Left forelimb (tissue), 1 donor: ENCODE measurements at places on chromosomes 7 and 10.
A peak's percentile ranks its signal among the peaks of the same experiment; 100 is the strongest.

DNA sequence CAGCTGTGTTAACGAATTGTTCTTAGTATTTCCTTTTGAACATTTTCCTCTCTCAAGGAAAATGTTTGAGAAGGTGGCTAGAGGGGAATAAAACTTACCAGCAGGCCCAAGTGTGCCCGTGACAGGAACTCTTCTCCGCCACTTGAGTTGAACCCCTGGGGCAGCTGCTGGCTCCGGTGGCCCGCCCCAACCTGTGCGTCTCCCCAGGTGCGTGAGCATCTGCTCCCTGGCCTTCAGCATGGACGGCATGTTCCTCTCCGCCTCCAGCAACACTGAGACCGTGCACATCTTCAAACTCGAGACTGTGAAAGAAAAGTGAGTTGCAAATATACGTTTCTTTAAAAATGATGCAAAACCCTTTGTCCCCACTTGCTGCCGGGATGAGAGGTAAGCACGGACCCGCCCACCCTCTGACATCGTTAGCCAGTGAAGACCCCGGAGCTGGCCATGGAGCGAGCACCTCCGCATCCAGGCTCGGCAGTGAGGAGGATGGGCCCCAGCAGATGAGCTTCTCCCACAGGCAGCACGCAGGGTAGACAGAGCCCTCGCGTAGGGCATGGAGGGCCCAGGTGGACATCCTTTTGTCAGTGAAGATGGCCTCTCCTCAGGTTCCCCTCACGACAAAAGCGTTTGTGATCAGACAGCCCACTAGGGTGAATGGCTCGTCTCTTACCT lies 35.7 kb downstream of the WIPI2 start:
- DNase-seq = no peak

DNA sequence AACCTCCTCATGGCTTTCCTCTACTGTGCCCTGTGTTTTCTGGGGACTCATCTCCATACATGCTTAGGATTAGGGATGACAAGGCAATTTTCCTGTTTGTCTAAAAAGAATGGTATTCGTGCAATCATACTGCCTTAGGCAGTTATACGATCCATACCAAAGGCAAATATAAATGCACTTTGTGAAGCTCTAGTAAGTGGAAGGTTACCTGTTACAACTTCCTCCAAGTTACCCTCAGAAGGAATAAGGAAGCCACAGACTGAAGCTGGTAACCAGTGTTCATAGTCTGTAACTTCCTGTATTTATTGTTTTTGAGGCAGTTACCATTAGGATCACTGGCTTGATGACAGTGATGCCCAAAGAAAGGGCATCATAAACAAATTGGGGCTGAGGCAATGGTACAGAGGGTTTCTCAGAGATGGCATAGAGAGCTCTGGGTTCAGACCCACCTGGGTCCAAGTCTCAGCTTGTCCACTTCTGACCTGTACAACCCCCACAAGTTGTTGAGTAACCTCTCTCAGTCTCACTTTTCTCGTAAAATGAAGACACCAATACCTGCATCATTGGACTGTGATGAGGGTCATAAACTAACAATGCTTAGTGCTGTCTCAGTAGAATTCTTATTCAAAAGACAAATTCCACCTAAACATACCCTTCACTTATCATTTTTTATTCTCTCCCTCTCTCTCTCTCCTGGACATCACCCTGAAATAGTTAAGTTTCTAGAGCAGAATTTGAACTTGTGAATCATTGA lies 138.2 kb downstream of the ELMO1 start:
- no peak for DNase-seq

GRCh38 chr10:96288151-96288621 lies 16.0 kb upstream of the DNTT start:
- no peak for DNase-seq

GRCh38 chr10:78868048-78868447 lies 200.7 kb upstream of the ZMIZ1 start:
- no peak for DNase-seq

DNA sequence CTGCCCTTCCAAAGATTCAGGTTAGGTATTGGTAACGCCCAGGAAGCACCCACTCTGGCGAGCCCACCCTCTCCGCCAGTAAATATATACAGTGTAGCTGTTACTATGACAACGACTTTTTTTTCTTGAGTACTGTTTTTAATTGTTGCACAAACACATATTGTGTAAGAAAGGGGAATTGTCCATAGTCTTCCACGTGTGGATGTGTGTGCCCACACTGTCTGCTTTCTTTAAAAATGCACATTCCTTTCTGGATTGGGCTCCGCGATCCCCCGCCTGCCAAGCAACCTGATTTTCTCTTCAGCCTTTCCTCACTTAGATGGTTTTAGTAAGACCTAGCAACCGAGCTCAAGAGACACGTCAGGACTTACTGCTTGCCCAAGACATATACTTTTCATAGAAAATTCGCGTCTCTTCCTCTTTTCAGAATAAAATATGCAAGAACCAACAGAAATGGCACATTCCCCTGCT lies 247.8 kb downstream of the EBF3 start:
- DNase-seq = no peak

GRCh38 chr10:11242443-11243387 lies 225.0 kb downstream of the CELF2 start:
- DNase-seq = peak; percentile 80

DNA sequence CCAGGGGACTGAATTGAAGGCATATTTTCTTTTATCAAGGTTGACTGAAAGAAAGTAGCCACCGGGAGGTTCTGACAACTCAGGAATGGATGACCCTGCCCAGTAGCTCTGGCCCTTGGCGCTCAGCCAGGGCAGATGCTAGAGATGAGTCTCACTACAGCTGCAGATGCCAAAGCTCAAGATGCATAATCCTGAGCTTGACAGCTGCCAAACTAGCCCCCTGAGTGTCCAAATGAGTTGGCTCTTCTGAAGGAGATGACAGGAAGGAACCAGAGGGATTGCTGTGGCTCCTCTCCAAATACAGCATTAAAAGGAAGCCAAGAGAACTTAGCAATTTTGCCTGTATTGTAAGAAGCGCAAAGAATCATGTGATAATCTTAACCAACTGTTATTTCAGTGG lies 78.4 kb downstream of the NXPH1 start:
- peak; percentile 71 for DNase-seq
